ENCODE measurements at places on chromosomes 2 and 18. TPM values are rescaled to one million over a fixed set of nuclear protein-coding genes. Genes with fewer than 3 reads are reported as not detected.

The FAM161A gene
- total RNA-seq = 2.9 TPM

GRCh38 chr2:178584666-178585065 lies 104.4 kb downstream of the PLEKHA3 start:
- no peak for DNase-seq

GRCh38 chr2:126781206-126781605 lies 117.5 kb upstream of the TEX51 start:
- no peak for DNase-seq

GRCh38 chr2:52810460-52810859 lies 957.1 kb upstream of the CHAC2 start:
- DNase-seq = no peak

DNA sequence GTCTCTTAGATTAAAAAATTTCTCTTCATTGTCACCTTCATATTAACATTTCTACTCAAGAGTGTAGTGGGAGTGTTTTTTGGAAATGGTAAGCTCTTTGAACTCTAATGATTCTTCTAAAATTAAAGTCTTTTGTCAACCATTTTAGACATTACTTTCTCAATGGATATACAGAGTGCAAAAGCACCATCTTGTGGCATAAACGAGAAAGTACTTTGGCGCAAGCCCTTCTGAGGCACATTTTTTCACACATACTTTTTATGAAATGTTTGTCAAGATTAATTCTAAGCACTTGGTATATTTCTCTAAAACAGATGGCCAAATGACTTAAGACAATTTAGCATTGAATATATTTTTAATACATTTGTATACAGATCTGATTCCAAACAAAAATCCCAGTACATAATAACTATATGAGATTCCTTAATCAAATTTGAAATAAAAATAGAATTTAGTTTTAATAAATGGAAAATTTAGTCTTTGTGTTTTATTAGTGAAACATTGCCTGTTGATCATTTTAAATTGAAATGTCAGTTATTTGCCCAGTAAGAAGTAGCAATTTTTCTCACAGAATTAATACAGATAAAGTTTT lies 63.3 kb upstream of the GALNT5 start:
- no peak for DNase-seq

The COL3A1 gene
- 0.92 TPM for total RNA-seq

The RFTN2 gene
- 6.5 TPM for total RNA-seq

- DNase-seq = no peak
Measured at GRCh38 chr2:16665748-16666448, at the start of gene CYRIA. CYRIA (minus strand) TSS chr2:16665834; CDS start chr2:16588119, 77,715 bp downstream.

- no peak for DNase-seq
Measured at GRCh38 chr2:85319796-85320195, 8.0 kb downstream of the TGOLN2 start.

The EFEMP1 gene
- total RNA-seq = 3,607 TPM

DNA sequence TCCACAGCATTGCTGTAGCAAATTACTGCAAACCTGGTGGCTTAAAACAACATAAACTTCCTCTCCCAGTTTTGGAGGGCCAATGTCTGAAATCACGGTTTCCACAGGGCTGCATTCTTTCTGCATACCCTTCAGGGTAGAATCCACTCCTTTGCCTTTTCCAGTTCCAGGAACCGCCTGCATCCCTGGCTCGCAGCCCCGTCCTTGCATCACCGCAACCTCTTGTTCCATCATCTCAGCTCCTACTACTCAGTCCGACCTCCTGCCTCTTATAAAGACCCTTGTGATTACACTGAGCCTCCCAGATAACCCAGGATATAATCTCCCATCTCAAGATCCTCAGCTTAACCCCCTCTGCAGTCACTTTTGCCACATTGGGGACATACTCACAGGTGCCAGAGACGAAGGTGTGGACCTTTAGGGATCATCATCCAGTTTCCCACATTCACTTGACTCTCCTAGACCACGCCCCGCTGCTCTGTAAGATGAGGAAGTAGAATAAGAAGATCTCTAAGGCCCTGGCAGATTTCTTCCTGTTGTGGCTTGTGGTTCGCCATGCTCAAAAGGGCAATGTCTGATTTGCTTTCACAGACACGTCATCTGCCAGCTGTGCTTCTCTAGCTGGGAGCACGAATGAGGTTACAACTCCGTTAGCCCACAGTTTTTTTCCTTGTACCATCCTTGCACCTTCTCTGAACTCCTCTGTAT lies 103.6 kb upstream of the AGAP1 start:
- no peak for DNase-seq

The SPP2 gene
- not detected for total RNA-seq

DNA sequence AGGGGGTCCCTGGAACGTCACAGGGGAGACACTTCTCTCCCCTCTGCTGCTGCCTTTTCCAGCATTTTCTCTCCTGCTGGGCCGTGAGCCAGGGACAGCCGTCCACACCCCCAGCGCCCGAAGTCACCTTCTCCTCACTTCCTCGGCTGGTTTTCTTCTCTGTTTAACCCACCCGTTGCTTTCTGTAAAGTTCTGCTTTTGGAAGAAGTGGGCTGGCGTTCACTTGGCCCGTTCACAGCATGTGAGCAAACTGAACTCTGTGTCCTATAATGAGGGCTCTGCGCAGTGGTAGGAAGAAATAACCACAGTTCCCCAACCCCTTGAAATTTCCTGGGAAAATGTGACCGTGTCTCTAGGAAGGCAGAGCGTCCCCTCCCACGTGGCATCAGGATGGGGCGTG lies 187.0 kb upstream of the HDAC4 start:
- no peak for DNase-seq

GRCh38 chr2:173898996-173899395 lies 66.2 kb downstream of the SP3 start:
- DNase-seq = no peak

DNA sequence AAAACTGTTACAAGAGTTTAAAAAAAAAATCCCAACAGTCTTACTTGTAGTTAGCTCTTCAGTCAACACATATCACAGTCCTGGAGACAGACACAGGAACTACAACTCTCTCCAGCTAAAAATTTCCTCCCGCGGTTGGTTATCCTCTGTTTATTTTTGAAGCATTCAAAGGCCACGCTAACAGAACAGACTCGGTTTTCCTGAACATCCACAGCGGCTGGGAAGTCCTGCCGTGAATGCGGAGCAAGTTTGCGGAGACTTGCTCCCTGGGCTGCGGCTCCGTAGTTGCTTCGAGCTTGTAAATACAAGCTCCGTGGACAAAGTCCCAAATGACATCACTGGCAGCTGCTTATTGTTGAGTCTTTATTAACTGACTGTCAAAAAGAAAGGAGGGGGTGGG lies at the start of gene NCKAP5:
NCKAP5 (minus strand) TSS at position 292 of the 400 bp plus-strand sequence. CDS start 50,937 bp downstream, outside the sequence.
- DNase-seq = no peak

The C2orf72 gene
- total RNA-seq = not detected

GRCh38 chr18:25225151-25225550 lies 126.8 kb downstream of the ZNF521 start:
- DNase-seq = no peak

- no peak for DNase-seq
Measured at GRCh38 chr2:158315803-158316414, 140.6 kb downstream of the CCDC148 start.

DNA sequence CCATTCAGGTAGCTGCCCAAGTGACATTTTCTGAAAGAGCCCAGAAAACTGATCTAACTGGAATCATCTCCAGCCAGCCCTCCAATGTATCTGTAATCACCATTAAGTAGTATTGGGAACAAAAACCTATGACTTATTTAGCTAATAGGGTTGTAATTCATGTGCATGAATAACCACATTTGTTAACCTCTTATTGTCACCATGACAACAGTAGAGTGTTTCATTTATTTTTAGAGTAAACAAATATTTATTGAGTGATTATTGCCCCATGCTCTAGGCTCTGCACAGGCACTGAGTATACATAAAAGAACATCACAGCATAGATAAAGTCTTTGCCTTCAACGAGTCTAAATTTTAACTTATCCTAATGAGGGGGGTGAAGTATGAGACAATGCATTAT lies 265.4 kb upstream of the UBE2E3 start:
- no peak for DNase-seq

- no peak for DNase-seq
Measured at GRCh38 chr2:72117718-72118117, 29.9 kb downstream of the CYP26B1 start.

GRCh38 chr18:44761812-44762211 lies 81.1 kb downstream of the SETBP1 start:
- DNase-seq = no peak

DNA sequence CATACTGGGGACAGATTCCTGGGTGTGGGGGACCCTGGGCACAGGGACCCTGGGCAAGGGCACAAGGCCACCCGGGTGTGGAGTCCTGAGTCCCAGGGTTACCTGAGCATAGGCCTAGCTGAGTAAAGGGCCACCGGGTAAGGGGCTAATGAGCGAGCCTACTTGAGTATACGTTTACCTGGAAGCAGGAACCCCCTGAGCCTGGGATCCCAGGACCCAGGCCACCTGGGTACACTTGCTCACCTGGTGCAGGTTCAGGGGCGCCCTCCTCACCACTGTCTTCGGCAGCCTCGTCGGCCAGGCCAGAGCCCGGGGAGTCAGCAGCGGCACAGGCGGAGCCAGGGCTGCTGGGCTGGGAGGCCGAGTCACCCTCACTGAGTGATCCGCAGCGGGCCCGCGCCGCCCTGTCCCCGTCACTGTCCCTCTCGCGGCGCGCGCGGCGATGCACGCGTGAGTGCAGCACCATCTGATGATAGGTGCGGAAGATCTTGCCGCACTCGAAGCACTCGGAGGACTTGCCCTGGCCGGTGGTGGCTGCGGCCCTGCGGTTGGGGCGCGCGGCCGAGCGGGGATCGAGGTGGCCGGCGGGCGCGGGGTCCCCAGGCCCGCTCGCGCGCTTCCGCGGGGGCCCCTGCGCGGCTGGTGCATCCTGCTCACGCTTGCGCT lies 53.9 kb downstream of the ZNF516 start:
- no peak for DNase-seq

DNA sequence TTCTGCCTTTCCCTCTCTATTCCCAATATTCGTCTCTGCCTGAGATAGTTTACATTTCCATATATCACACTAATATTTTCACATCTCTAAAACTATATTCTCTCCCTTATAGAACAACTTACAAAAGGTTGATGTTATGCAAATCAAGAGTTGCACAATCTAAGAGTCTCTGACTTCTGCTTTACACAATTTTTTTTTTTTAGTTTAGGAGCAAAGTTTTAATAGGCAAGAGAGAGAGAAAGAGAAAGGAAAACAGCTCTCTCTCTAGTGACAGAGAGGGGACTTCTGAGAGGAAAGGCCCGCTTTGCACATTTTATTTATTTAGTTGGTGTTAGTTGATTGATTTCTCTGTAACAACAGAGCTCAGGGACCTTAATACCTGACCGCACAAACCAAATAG lies 380.2 kb downstream of the TXNL1 start:
- DNase-seq = no peak

DNA sequence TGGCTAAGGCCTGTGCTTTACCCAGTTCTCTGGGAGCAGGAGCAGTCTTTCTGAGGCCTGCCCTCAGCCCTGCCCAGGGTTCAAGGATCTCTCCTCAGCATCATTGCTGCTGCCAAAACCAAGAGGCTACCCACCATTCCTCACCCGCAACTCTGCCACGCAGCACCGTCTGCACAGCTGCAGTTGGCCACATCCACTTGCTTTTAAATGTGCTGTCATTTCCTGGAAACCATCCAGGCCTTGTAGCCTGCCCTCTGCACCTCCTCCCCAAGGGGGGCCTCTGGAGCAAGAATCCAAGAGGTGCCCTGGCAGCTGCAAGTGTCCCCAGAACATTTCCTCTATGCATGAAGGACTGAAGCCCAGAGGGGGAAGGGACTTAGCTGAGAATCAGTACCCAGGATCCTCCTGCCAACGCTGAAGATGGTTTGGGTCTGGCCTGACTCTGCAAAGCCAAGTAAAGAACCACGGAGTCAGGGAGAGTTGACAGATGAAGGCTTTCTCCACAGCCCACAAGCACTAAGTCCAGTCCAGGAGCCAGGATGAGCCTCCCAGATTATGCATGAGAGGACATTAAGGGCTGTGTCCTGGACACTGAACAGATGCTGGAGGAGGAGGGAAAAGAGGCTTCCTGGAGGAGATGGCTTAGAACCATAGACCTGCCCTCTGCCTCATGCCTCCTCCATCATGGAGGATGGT lies 14.9 kb downstream of the EMX1 start:
- DNase-seq = no peak

The SERPINB3 gene
- not detected for total RNA-seq

The TACR1 gene
- total RNA-seq = not detected
